Camera-type eye (tissue), 1 donor: ENCODE measurements at places on chromosomes 7 and 10. TPM values are rescaled to one million over a fixed set of nuclear protein-coding genes. Genes with fewer than 3 reads are reported as not detected.

Gene CD36
- 89.8 TPM for total RNA-seq

Gene DGKI
- total RNA-seq = 21.1 TPM

Gene CYP2C9
- 1.5 TPM for total RNA-seq

Gene SPDYE6
- total RNA-seq = not detected

Gene GCK
- total RNA-seq = 5.9 TPM

Gene IDI2
- total RNA-seq = not detected

Gene UCMA
- total RNA-seq = not detected

Gene GRID2IP
- not detected for total RNA-seq

Gene TEX36
- total RNA-seq = not detected

Gene PAPOLB
- total RNA-seq = 1.5 TPM

Gene AHCYL2
- 78.9 TPM for total RNA-seq

Gene INMT
- 3.2 TPM for total RNA-seq

Gene NPY4R
- 0.22 TPM for total RNA-seq
